ENCODE measurements at places on chromosomes 12 and 14. TPM values are rescaled to one million over a fixed set of nuclear protein-coding genes. Genes with fewer than 3 reads are reported as not detected.

- DNase-seq, result no peak
Measured at GRCh38 chr12:73769337-73769736, 768.3 kb upstream of the ATXN7L3B start.

DNA sequence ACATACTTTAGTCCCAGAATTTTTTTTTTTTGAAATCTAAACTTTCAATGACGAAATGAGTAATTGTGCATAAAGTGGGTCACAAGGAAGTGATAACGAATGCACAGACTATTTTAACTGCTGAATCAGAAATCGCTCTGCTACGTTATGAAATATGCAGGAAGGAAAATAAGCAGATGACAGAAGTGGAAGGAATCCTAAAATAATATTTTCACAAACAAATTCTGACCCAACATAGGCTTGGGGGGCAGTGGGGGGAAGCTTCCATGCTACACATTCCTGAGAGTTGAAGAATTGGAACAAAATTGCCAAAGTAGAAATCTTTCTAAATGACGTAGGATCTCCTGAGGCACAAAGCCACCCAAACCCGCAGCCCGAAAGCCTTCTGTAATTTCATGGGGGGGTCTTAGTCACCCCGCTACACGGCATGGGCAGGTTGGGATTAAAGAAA lies 89.6 kb downstream of the ARF6 start:
- no peak for DNase-seq

Gene PSMD9
- 44.9 TPM for polyA plus RNA-seq

GRCh38 chr12:76421046-76421445 lies 72.8 kb upstream of the BBS10 start:
- no peak for DNase-seq

- no peak for DNase-seq
Measured at GRCh38 chr14:100334904-100335303, 11.8 kb downstream of the SLC25A47 start.

DNA sequence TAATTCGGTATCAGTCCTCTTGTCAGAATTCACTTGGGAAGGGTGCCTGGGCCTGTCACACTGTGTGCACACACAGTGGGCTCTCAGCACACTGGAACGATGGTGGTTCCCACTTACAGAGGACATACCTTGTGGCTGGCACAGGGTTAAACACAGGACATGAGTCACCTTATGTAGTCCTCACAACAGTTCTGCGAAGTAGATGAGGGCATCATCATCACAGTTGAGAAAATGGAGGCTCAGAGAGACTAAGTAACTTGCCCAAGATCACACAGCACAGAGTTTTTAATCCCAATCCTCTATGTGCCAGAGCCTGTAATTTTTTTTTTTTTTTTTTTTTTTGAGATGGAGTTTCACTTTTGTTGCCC lies 90.7 kb downstream of the NINJ2 start:
- DNase-seq, result no peak

- no peak for DNase-seq
Measured at GRCh38 chr12:6084261-6084968, 40.1 kb downstream of the VWF start.

DNA sequence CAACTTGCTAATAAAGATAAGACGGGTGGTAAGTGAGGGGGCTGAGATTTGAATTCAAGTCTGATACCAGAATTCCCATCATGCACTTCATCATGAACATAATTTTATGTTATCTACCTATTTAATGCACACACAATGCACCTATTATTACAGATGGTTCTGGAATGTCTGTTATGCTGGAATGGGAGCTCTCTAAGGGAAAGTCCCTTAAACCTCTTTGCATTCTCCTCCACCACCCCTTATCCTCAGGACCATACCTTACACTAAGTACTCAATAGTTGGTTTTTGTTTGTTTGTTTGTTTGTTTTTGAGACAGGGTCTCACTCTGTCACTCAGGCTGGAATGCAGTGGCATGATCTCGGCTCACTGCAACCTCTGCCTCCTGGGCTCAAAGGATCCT lies 7.0 kb upstream of the MSI1 start:
- DNase-seq, result no peak

GRCh38 chr14:73741386-73741875 lies 27.2 kb upstream of the PNMA1 start:
- no peak for DNase-seq

GRCh38 chr14:60812987-60813386 lies 78.4 kb downstream of the MNAT1 start:
- DNase-seq, result no peak

Gene TFCP2
- polyA plus RNA-seq, result 62.7 TPM

GRCh38 chr12:53456654-53457366 lies 4.9 kb downstream of the PCBP2 start:
- no peak for DNase-seq

DNA sequence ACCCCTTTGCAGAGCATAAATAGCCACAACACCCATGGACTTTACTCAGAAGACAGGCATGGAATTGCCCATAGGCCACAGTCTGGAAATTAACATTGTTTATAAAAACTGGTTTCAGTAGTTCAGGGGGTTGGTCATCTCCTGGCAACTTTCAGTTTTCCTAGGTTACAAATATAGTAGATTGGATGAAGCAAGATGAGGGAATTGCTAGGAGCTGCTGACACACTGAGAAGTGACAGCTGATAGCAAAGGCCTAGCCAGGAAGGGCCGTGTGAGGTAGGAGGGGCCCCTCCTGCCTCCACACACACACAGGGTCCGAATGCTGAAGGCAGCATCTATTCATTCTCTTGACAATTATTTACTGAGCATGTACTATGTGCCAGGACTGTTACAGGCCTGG lies 8.3 kb downstream of the GALNT16 start:
- DNase-seq, result no peak

DNA sequence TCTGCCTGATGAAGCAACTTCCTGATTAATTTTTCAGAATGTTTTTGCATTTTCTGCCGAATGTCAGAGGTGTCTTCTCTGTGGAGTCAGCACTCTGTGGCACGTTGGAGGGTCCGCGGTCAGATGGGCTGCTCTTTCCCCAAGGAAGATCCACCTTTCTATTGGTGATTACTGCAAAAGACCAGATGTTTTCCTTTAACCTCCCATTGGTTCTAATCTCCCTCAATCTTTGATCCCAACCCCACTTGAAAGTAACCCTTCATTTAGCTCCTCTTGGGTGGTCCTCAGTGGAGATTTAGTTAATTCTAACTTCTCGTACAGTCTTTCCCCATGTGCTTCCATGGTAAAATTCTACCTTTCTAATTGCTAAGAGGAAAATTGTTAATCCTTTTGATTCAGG lies 397.7 kb upstream of the DDHD1 start:
- DNase-seq, result no peak

Gene BATF
- not detected for polyA plus RNA-seq

DNA sequence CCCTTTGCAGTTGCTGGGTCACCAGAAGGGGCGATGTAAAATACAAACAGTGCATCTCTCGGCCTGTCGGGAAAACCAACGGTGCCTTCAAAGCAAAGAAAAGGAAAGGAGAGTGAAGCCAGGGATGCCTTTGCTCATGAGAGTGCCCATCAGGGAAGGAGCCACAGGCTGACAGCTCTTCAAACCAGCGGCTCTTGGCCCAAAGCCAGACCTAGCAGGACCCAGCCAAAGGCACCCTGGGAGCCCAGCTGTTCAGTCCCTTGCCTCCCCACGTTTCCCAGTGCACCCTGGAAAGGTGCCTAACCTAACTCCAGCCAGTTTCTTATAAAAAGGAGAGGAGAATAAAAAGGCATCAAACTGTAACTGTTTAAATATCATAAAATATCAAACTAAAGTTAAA lies 29.2 kb downstream of the PRMT8 start:
- DNase-seq, result no peak

Gene ITGB7
- 1.8 TPM for polyA plus RNA-seq

DNA sequence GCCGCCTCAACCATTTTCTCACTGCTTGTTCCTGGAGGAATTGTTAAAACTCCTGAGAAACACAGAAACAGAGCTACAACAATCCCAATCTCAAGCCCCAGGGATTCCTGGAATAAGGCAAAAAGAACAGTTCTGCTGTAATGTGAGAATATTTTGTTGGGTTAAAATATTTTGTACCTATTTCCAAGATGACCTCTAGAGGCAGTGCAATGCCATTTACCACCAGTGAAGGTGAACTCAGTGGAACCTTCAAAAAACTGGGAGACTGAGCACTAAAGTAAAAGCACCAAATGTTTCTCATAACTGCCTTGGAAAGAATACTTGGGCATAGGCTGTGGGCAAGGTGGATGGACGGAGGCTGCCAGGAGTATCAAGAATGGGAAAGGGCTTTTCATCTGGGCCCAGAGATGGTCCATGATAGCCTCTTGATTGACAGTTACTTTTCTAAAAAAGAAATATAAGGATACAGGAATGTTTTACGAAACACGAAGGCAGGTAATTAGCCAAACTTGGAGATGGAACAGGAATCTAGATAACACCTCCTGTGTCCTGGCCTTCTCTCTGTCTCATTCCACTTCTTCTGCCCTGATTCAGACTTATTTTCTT lies 334.0 kb upstream of the FLRT2 start:
- no peak for DNase-seq

DNA sequence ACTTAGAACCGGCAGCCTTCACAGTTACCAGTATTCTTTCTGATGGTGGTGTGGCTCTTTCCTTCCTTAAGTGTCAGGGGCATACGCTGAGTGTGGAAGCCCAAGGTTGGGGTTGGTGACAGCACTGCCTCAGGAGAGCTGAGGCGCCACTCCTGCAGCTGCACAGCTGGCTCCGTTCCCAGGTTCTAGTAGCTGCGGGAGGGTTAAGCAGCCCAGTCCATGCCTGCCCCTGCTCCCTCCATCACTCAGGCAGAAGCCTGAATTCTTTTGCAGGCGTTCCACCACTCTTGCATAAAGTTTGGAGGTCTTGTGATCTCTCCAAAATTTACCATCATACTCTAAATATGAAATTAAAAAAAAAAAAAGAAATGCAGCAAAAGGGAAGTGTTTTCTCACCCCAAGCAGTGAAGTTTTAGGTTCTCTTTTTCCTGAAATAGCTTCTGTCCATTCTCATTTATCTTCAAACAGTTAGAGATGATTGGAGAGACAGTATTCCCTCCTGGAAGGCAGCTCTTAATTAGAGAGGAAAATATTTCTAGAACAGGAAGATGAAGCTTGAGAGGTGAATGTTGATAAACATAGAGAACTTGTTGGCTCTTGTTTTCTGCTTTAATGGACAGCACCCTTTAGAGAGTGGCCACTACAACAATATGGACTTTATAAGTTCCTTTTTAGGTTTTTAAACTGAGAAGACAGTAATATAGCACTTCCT lies 136.1 kb downstream of the FGD4 start:
- peak; percentile 24 for DNase-seq

Gene VTI1B
- 117 TPM for polyA plus RNA-seq

- DNase-seq, result no peak
Measured at GRCh38 chr12:113263431-113263963, 42.2 kb downstream of the TPCN1 start.

- no peak for DNase-seq
Measured at GRCh38 chr12:83823386-83824045, 1089.1 kb downstream of the SLC6A15 start.

Gene POTEG
- not detected for polyA plus RNA-seq

DNA sequence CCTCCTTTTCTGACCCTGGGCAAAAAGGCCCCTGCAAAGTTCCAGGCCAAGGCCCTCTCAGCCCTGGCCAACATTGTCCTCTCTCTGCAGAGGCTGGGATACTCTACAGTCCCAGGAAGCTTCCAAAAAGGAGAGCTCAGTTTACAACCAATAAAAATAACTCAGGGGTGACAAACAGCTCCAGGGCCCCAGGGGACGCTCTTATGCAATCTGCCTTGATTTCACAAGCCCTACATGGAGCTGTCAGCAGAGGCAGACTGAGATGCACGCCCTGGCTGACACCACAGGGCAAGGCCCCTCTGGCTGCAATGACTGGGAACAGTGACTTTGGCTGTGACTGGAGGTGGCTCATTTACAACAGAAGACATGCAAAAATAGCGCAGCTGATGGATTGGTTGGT lies 129.0 kb upstream of the MED13L start:
- no peak for DNase-seq

DNA sequence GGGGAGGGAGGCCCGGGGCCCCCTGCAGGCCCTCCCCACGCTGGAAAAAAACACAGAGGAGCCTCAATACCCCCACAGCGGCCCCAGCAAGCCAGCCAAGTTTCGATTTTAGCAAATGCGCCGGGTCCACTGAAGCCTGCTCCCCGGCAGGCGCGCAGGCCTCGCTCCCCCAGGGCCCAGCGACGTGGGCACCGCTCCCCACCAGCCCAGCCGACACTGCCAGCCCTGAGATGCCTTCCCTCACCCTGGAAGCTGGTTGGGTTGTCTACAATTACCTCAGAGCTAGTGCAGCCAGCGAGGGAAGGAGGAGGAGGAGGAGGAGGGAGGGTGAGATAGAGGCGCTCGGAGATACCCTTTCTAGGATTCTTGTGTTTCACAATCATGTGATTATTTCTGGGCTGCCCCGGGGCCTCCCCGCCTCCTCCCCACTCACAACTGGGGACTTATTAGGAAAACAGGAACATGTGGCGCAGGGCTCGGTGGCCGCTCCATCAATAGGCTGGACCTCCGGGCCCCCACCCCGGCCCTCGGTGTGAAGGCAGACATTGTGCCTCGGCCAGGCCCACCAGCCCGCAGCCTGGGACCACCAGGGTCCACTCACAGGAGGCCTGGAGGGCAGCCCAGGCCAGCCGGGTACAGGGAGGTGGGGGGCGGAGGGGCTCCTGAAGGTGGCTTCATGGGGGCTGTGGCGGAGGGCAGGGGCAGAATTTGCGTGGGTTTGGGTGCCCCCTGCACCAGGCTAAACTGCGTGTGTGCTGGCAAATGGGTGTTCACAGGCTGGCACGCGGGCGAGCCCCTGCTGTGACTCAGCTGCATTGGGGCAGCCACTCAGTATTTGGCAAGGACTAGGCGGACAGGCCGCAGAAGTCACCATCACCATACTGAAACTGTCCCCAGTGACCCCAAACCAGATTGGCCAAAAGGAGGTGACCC lies 109.9 kb downstream of the NCOR2 start:
- DNase-seq, result peak; percentile 53

DNA sequence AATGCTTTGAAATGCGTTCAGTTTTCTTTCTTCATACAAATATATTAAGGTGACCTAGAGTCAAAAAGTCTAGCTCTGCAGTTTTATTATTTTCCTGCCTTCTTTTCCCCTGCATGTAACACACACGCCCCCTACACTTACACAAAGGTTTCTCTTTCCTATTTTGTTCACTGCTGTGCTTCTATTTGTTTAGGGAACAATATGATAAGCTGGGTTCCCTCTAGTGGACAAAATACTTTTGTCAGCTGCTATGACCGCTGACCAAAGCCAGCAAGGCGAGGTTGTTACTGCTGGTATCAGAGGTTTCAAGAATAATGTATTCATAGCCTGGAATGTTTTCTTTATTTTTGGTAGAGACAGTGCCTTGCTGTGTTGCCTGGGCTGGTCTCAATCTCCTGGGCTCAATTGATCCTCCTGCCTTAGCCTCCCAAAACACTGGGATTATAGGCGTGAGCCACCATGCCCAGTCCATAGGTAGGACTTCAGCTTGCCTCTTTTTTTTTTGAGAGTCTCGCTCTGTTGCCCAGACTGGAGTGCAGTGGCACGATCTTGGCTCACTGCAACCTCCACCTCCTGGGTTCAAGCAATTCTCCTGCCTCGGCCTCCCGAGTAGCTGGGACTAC lies 33.4 kb downstream of the FNTB start:
- peak; percentile 75 for DNase-seq

DNA sequence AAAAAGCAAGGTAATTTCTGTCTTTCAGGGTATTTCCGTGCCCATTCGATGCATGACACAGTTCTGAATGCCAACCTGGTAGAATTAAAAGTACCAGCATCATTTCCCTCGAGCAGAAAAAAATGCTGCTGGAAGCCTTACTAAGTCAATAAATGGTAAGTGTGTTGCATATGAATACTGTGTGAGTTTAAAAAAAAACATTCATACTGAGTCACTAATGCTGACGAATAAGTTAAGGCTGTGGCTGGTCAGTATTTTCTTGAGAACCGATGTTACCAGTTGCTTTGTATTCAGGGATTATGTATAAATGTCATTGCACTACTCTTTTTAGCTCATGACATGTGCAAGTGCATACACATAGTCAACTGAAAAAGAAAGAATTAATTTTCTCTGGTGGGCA lies 710.2 kb downstream of the TRHDE start:
- no peak for DNase-seq

Measured in left kidney (tissue), 8 donors.